ENCODE measurements at places on chromosomes 4 and X.

DNA sequence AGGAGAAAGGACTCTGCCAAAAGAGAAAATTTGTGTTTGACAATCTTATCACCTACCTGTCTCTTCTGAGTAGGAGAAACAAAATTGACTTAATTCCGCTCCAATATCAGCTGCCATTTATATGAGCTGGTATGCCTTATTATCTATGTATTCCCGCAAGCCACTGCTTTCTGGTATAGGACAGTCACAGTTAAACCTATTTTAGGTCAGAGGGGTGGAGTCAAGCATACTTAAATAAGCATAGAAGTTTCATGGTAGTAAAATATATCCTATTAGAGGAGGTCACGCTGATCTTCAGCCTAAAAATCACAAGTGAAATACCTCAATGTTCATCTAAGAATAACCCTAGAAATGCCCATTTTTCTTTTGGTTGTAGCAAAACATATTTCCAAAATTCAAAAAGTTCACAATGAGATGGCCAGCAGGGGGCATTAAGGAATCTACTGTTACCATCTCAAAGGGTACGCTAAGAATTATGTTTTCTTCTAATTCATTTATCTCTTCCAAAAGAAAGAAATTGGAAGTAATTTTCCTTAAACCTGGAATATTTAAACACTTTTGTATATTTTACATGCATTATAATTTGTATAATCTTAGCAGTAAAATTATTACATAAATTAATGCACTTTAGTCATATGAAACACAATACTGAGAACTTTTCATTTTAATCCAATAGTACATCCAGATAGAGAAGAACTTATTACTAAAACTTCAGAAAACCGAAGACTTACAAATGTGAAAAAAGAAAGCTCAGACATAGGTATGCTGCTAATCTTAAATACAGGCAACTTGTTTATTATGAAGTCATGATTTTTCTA, 10.5 kb downstream of the PPAT start:
- DNase-seq: no peak

DNA sequence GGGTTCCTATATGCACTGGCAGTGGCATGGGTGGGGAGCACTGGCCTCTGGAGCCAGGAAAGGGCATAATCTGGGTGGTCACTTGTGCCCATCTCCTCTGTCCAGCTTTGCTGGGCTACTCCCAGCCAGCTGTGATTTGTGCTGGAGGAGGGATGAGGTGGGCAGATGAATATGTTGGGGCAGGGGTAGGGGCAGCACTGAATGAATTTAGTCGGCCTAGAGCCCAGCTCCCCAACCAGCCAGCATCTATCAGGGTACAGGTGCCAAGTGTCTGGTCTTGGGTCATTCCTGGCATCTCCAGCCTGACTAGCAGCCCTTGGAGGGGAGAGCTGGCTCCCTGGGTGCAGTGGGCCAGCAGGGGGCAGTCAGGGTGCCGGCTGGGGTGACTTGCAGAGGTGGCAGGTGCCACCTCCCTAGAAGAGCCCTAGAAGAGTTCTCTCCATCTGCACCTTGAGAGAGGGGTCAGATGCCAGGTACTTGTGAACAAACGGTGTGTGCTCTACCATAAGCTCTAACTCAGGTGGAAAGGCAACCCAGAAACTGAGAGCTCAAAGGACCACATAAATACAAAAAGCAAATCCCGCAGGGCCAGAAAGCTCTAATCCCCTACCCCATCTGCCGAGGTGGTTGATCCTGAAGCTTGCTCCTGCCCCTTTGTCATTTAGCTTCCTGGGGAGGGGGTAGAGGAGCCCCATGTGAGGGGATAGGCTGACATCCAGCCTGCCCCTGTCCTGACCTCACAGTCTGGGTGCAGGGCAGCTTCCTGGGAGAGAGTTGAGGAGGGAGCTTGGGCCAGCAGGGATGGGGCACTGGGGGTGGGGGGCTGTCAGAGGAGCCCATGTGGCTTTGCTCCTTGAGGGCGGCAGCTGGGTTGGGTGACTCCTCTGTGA, 2.2 kb downstream of the SORCS2 start:
- no peak for DNase-seq

- DNase-seq: no peak
Observed at GRCh38 chrX:16604337-16604736, 45.6 kb upstream of the S100G start.

- no peak for DNase-seq
Observed at GRCh38 chr4:138051157-138051556, 191.0 kb downstream of the SLC7A11 start.

GRCh38 chrX:129939986-129940385, 34.0 kb downstream of the UTP14A start:
- DNase-seq: no peak

DNA sequence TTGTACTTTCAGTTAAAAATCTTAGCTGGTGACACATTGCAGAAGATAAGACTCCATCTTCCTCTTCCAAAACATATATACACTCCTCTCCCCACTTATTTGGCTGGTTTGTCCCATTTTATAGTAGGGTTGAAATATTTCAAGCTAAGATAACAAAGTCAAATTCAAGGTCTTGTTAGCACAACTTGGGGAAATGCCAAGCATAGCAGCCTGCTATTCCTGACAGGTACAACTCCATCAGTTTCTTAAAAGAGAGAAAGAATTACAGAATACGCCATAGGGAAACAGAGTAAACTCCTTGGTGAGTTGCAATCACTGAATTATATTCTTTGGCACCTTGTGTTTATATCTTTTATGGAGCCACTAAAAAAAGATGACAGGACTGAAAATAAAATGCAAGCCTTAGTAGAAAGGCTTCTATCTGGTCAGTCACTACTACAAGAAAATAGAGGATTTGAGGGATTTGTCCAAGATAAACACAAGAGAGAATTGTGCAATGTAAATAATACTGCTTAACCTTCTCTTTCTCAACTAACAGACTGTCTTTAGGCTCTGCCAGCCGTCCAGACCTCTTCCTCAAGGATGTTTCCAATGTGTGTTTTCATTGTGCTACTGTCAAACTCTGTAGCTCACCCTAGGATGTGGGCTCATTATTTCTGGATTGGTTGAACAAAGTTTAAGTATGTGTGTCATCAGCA, 170.3 kb downstream of the VEGFC start:
- no peak for DNase-seq

- DNase-seq: no peak
Observed at GRCh38 chr4:26365537-26366150, 44.8 kb downstream of the RBPJ start.

DNA sequence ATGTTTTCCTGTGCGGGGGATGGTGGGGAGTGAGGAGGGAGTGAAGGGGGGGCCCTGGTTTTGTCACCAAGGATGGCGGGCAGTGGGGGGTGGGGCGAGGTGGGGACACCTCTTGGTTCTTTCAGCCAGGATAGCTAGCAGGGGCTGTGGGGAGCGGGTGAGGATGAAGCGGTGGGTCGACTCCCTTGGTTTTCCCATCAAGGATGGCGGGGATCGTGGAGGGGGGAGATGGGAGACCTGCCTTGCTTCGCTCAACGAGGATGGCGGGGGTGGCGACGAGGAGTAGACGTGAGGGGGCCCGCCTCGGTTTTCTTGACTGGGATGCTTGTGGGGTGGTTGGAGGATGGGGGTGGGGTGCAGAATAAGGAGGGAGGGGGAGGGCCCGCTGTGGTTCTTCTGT, 643 bp downstream of the FHL1 start:
- no peak for DNase-seq
